ENCODE measurements at places on chromosomes 7 and 10.

- no peak for DNase-seq
Measured at GRCh38 chr10:9743639-9744038, 1274.0 kb upstream of the CELF2 start.

GRCh38 chr10:92787557-92788152 is 60.7 kb upstream of the EXOC6 start:
- no peak for DNase-seq

GRCh38 chr10:11143242-11143641 is 125.6 kb downstream of the CELF2 start:
- DNase-seq = no peak

- DNase-seq = no peak
Measured at GRCh38 chr7:77413128-77413527, 3.0 kb downstream of the GSAP start.

DNA sequence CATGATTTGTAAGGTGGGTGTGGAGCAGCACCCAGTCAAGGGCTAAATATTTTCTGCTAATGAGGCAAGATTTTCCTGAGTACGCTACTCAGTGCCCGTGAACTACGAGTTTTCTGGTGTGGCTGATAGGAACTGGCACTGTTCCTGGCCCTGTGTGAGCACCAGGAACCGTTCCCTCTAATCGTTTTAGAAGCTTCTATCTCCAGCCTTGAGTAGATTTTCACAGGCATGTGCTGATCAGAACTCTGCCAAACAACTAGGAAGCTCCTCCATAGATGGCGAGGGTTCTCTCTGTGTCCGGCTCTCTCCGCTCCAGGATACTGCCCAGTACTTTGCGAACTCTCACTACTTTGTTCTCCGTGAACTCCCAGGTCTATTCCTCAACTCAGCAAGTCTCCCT is 17.7 kb downstream of the TRIM4 start:
- no peak for DNase-seq

DNA sequence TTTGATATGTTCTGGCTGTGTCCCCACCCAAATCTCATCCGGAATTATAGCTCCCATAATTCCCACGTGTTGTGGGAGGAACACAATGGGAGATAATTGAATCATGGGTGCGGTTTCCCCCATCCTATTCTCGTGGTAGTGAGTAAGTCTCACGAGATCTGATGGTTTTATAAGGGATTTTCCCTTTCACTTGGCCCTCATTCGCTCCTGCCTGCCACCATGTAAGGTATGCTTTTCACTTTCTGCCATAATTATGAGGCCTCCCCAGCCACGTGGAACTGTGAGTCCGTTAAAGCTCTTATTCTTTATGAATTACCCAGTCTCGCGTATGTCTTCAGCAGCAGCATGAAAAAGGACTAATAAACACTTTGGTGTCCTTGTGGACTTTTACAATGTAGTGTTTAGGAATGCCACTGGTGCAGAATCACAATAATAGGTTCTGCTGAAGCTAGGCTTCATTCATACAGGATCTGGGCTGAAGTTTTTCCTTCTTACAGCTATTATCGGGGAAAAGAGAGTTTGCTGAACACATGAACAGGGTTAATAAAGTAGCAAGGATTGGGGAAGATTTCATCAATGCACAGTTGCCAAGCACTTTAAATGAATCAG is 74.3 kb downstream of the CPED1 start:
- DNase-seq = no peak

- peak; percentile 39 for DNase-seq
Measured at GRCh38 chr7:112449353-112449752, 907 bp upstream of the IFRD1 start.

DNA sequence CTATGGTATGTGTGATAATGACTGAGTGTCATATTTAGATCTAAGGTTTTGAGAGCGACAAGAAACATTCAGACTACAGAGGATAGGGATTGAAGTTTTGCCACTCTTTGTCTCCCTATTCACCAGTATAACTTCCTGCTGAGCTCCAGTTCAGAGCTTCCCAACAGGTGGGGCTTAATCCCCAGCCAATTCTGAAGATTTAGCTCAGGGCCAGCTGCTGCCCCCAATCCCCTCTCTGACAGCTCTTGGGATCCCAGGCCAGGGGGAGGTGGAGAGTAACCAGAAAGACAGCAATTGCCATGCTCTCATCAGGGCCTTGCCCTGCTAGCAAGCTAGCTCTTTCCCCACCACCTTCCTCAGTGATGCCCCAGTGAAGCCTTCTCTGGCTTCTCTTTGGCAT is 57.8 kb downstream of the TRIL start:
- DNase-seq = no peak

GRCh38 chr10:102185811-102186527 is 33.8 kb downstream of the NOLC1 start:
- no peak for DNase-seq

DNA sequence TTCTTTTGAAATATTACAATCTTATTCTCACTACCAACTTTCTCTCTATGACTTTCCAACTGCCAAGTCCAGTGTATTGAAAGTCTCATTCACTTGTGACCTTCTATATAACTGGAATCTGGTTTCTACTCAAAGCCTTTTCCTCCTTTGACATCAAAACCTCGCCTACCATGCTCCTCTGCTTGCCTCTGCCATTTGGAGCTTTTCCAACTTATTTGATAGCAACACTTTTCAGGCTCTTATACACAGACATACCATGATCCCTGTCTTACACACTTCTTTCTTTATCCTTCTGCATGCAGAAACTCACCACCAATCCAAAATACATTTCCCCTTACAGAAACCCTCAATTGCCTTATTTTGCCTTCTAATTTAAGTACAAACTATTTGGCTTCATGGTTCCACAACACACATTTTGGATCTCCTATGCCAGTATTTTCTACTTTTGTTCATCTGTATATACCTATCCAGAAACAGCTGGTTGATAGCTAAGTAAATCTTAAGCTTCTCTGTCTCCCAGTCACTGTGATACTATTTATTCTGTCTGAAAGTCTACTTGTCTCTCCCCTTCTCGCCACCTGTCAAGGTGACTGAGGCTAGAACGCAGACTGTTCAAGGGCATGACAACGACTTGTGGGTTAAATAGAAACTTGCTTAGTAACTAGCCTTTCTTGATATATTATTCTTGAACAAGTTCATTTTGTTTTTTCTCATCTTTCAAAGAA is 22.4 kb downstream of the GNG11 start:
- DNase-seq = no peak

DNA sequence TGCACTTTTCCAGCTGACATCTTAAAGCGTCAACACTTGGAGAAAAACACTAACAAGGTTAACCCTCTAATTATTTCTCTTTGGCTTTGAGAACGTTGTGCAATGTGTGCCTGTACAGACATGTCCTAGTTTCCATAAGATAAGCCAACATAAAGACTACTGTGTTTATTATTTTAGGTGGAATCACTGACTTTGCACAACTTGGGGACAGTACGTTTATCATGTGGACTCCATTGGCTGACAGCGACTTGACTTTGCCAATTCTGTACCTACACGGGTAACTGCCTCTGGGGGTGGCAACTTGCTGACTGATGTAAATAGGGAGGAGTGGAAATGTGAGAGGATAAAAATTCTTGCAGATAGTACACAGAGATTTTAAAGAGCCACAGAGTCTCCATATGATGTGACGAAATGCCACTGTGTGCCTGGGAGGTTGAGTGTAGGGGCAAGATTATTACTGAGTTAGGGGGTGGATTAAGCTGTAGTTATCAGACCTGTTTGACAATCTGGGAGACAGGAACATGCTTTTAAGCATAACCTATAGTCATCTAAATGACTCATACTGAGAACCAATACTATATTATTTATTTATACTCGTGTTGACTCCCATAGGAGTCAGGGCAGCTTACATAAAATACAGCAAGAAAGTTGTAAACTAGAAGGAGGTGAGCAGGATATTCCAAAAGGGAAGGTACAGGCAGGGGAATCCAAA is 21.0 kb downstream of the SLC13A4 start:
- DNase-seq = no peak

GRCh38 chr10:124338276-124338925 is 80.3 kb downstream of the OAT start:
- DNase-seq = no peak

DNA sequence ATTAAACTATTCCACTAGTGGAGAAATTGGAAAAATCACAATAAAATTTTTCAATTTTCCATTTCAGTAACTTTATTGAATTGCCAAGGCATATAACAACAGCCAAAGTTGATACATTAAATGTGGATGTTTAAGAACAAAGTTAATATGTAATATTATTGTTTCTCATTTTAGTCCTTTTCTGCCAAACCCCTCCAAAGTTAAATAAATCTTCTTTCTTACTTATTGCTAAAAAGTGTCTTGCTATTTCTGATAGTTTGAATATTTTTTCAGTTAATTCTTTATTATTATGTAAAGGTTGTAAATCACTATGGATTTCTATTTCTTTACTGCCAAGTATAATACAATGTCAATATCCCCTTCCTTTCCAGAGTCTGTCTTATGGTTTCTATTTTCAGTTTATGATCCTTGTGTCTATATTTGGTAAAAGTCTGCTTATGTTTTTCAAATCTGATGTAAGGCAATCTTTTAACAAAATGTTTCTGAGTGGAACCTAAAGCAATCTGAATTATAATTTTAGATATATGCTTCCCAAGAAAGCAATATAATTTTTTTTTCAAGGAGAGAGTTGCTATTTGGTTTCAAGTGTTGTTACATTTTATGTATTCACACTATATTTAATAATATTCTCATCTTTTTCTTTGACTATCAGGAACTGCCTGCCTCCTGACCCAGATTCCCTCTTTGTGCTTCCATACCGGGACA is 80.3 kb upstream of the RHOBTB1 start:
- no peak for DNase-seq

DNA sequence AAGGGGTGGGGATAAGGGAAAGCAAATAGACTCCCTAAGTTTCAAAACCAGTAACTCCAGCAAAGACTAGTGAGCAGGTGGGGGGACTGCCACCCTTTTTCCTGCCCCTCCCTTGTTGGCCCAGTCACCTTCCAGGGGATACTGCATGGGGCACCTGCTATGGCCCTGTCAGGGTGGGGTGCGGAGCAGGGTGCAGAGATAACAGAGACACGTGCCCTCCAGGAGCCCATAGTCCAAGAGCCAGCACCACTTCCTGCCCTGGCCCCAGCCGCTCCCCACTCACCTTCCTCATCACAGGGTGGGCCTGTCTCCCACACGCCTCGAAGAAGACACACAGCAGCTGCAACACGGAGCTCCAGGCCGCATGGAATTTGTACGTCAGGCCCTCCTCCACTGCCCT is 20.6 kb downstream of the RRP12 start:
- no peak for DNase-seq

DNA sequence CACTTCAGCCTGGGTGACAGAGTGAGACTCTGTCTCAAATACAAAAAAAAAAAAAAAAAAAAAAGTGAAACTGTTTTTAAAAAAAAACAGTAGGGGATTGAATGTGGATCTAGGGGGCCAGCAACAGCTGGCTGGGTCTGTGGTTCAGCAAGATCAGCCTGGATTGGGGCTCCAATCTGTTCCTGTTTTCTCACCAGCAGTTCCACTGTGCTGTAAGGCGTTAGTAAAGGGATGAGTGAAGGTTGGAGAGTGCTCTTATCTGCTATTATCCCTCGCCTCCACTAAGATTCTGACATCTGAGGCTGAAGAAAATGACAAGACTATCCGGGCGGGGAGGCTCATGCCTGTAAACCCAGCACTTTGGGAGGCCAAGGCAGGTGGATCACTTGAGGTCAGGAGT is 41.6 kb upstream of the GTF2IRD1 start:
- no peak for DNase-seq

GRCh38 chr7:142548978-142549377 is 200.3 kb upstream of the PRSS1 start:
- DNase-seq = no peak

GRCh38 chr7:25735674-25736242 is 416.2 kb upstream of the NFE2L3 start:
- no peak for DNase-seq

GRCh38 chr7:36601601-36602000 is 122.7 kb downstream of the AOAH start:
- no peak for DNase-seq

GRCh38 chr7:107185716-107186115 is 16.9 kb downstream of the HBP1 start:
- DNase-seq = no peak

DNA sequence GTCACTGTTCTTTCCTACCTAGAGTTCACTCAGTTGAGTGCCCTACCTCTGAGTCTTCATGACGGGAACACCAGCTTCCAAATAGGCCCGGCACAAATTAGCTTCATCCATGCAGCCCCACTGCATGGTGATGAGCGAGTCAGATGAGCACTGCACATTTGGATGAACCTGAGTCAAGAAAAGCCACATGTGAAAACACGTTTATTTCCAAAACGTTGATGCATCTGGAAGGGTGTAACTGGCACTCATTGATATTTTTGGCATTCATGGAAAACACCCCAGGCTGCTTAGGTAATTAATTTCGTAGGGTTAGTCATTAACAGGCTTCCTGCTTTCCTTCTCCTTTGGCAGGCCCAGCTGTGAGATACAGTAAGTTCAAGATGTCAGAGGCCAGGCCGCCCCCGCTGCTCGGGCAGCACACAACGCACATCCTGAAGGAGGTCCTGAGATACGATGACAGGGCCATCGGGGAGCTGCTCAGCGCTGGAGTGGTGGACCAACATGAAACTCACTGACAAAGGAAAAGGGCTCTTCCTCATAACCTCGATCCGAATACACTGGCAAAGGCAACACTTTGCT is 725.2 kb downstream of the SUGCT start:
- no peak for DNase-seq

DNA sequence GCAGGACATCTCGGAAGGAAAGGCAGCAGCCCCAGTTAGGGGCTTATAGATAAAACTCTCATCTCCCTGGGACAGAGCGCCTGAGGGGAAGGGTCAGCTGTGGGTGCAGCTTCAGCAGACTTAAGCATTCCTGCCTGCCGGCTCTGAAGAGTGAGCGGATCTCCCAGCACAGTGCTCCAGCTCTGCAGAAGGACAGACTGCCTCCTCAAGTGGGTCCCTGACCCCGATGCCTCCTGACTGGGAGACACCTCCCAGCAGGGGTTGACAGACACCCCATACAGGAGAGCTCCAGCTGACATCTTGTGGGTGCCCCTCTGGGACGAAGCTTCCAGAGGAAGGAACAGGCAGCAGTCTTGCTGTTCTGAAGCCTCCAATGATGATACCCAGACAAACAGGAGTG is 117.1 kb upstream of the POT1 start:
- no peak for DNase-seq

DNA sequence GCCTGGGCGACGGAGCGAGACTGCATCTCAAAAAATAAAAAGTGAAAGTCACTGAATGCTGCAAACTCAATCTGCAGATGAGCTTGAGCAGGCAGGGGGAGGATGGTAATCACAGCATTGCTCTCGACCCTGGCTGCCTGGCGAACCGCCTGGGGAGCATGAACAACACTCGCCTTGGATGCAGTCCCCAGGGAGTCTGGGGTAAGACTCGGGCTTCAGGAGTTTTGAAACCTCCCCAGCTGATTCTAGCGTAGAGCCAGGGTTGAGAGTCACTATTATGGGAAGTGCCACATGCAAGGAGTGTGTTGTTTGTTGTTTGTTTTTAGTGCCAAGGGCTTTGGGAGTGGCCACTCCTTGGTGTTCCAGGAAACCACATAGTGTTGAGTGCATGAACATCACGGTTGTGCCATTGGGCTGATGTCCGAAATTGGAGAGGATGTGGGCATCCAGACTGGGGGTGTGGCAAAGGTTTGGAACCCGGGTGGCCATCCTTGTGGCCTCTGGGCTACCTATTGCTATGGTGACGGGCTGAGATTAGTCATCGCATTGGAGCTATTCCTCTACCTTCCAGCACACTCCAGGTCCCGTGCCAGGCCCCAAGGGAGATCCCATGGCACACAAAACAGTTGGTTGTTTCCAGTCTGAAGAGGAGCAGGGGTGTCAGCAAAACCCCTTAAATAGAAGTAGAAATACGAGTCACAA is 92.6 kb downstream of the RGS10 start:
- no peak for DNase-seq

Measured in CD4-positive, alpha-beta T cell treated with Interferon alpha-2 for 1 hour (primary cell).